Thyroid gland (tissue), 4 donors: ENCODE measurements at places on chromosomes 5 and 9. TPM values are rescaled to one million over a fixed set of nuclear protein-coding genes. Genes with fewer than 3 reads are reported as not detected.

Gene PAPPA
- 3.4 TPM for total RNA-seq

Gene ENTPD2
- total RNA-seq: not detected

DNA sequence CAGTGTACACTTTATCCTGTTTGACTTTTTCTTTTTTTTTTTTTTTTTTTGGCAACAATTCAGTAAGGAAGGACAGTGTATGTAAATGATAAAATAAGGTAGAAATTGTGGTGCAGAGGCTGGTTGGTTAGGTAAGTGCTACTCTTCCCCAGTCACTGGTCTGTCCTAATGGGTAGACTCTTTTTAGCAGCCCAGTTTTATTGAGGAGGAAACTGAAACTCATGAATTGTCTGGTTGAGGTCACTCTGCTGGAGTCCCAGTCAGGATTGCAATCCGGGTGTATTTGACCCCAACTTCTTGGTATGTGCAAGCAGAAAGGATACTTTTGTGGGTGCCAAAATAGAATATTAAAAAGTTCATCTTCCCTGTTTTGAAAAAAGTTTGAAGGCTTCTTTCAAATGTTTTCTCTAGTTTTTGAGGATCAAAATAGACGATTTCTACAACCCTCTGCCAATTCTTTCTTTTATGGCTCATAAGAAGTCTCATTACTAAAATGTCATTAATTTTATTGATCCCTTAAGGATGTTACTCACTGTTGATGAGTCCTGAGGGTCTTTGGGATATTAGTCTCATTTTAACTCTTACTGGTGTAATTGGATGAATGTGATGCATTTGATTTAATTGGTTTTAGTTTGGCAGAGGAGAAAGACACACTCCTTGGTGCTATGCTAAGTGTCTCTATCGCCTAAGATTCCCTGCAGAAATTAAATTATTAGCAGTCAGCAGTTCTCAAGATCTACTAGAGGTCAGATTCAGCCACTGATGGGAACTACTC is 171.9 kb downstream of the KDM4C start:
- DNase-seq: no peak
- H3K27ac ChIP-seq: no peak overlapping the region
- H3K27me3 ChIP-seq: no peaks in the 10 kb centered on the region
- no peaks in the 10 kb centered on the region for H3K4me1 ChIP-seq
- no peaks in the 10 kb centered on the region for H3K36me3 ChIP-seq
- H3K4me3 ChIP-seq: no peak overlapping the region

DNA sequence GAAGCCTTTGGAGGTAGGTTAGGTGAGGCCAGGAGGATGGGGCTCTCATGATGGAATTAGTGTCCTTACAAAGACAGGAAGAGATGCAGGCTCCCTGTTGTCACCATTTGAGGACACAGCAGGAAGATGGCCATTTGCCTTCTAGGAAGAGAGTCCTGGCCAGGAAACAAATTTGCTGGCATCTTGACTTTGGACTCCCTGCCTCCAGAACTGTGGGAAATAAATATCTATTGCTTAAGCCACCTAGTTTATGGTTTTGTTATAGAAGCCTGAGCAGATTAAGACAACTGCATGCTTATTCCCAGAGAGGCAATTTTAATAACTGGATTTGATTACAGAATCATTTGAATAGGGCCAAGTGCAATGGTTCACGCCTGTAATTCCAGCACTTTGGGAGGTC is 50.5 kb upstream of the EPB41L4B start:
- H3K27me3 ChIP-seq: no peaks in the 10 kb centered on the region
- H3K27ac ChIP-seq: no peak overlapping the region
- no peaks in the 10 kb centered on the region for H3K4me1 ChIP-seq
- no peaks in the 10 kb centered on the region for H3K36me3 ChIP-seq

- no peak overlapping the region for H3K27ac ChIP-seq
- no peaks in the 10 kb centered on the region for H3K27me3 ChIP-seq
- no peak overlapping the region for H3K4me3 ChIP-seq
- no peaks in the 10 kb centered on the region for H3K4me1 ChIP-seq
Observed at GRCh38 chr5:96641368-96642280, 20.6 kb upstream of the CAST start.

DNA sequence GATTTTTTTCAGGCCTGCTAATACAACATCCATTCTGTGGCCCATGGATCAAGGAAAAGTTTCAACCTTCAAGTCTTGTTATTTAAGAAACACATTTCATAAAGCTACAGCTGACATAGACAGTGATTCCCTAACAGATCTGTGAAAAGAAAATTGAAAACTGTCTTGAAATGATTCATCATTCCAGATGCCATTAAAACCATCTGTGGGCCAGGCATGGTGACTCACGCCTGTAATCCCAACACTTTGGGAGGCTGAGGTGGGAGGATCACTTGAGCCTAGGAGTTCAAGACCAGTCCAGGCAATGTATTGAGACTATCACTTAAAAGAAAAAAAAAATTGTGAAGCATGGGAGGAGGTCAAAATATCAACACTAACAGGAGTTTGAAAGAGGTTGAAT is 6.0 kb downstream of the RAPGEF6 start:
- H3K27me3 ChIP-seq: no peaks in the 10 kb centered on the region
- H3K27ac ChIP-seq: no peak overlapping the region
- DNase-seq: no peak
- peaks cover 6% of the 10 kb centered on the region for H3K4me1 ChIP-seq
- no peak overlapping the region for H3K4me3 ChIP-seq

Gene GABRA6
- not detected for total RNA-seq

Gene ABO
- total RNA-seq: 23.0 TPM

Gene C5orf46
- total RNA-seq: not detected

DNA sequence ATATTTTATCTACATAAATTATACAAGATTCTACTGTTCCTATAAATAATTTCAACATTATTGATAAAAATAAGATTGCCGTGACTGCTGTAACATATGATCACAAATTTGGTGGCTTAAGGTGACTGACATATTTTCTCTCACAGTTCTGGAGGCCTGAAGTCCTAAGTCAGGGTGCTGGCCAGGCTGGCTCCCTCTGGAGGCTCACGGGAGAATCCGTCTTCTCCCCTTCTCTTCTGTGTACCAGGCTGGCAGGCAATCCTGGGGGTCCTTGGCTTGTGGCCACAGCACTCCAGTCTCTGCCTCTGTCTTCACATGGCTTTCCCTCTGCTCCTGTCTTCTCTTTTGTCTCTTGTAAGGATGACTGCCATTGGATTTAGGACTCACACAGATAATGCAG is 31.7 kb upstream of the IRX2 start:
- H3K4me3 ChIP-seq: no peak overlapping the region
- H3K27ac ChIP-seq: no peak overlapping the region
- no peak for DNase-seq
- H3K36me3 ChIP-seq: no peaks in the 10 kb centered on the region
- no peaks in the 10 kb centered on the region for H3K4me1 ChIP-seq

Gene HSPB3
- not detected for total RNA-seq

Gene C5orf52
- not detected for total RNA-seq

Gene SPATA31E1
- not detected for total RNA-seq

DNA sequence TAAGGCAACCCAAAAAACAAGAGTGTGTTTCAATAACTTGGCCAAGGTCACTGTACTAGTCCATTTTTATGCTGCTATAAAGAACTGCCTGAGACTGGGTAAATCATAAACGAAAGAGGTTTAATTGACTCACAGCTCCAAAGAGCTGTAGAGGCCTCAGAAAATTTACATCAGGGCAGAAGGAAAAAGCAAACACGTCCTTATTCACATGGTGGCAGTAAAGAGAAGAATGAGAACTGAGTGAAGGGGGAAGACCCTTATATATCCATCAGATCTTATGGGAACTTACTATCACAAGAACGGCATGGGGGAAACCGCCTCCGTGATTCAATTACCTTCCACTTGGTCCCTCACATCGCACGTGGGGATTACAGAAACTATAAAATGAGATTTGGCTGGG is 64.3 kb upstream of the CAMK4 start:
- H3K36me3 ChIP-seq: no peaks in the 10 kb centered on the region
- H3K4me1 ChIP-seq: no peaks in the 10 kb centered on the region
- H3K27me3 ChIP-seq: no peaks in the 10 kb centered on the region
- no peak for DNase-seq
- H3K27ac ChIP-seq: no peak overlapping the region
- H3K4me3 ChIP-seq: no peak overlapping the region

- peaks cover 8% of the 10 kb centered on the region for H3K4me1 ChIP-seq
- H3K36me3 ChIP-seq: no peaks in the 10 kb centered on the region
- no peak overlapping the region for H3K27ac ChIP-seq
- no peak overlapping the region for H3K4me3 ChIP-seq
Observed at GRCh38 chr9:114957558-114957957, 27.2 kb upstream of the TNFSF8 start.

DNA sequence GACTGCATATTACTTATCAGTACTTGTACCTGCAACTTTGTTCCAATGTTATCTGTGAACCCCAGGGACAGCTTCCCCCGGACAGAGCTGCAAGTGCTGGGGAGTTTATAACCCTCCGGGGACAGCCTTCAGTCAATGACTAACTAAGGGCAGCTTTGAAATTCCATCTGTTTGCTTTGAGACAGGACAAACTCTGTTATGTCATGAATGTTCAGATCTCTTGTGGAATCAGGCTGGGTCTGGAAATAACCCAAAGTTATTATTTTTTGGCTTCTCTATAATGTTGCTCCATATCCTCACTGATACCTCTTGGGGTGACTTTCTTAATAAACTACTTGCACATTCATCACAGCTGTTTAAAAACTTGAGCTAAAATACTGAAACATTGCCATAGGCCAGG is 617.5 kb upstream of the TLE4 start:
- H3K4me1 ChIP-seq: no peaks in the 10 kb centered on the region
- H3K36me3 ChIP-seq: no peaks in the 10 kb centered on the region
- DNase-seq: no peak
- no peak overlapping the region for H3K27ac ChIP-seq
- no peak overlapping the region for H3K4me3 ChIP-seq

GRCh38 chr5:151632941-151633340 is 41.8 kb upstream of the FAT2 start:
- no peaks in the 10 kb centered on the region for H3K36me3 ChIP-seq
- H3K4me1 ChIP-seq: no peaks in the 10 kb centered on the region
- H3K4me3 ChIP-seq: no peak overlapping the region
- no peak overlapping the region for H3K27ac ChIP-seq

Gene GPR151
- total RNA-seq: not detected

- DNase-seq: no peak
- H3K4me1 ChIP-seq: no peaks in the 10 kb centered on the region
- no peaks in the 10 kb centered on the region for H3K36me3 ChIP-seq
- no peak overlapping the region for H3K27ac ChIP-seq
- H3K27me3 ChIP-seq: no peaks in the 10 kb centered on the region
Observed at GRCh38 chr5:108876451-108876850, 128.8 kb downstream of the FER start.

Gene TAF1L
- total RNA-seq: not detected
